ENCODE measurements at places on chromosomes 1 and 21. TPM values are rescaled to one million over a fixed set of nuclear protein-coding genes. Genes with fewer than 3 reads are reported as not detected.

Gene ILDR2
- 15.5 TPM for polyA plus RNA-seq

Gene GCSAML
- polyA plus RNA-seq: 1.5 TPM

Gene MTMR11
- polyA plus RNA-seq: 26.6 TPM

Gene TMEM200B
- polyA plus RNA-seq: 16.1 TPM

Gene PRAMEF8
- polyA plus RNA-seq: not detected

Gene NUP133
- 44.9 TPM for polyA plus RNA-seq

Gene OR6N1
- polyA plus RNA-seq: not detected

Gene EFNA3
- polyA plus RNA-seq: 6.7 TPM

Gene GLIS1
- 3.2 TPM for polyA plus RNA-seq

Gene TRIM46
- polyA plus RNA-seq: 4.0 TPM

Gene ACTA1
- polyA plus RNA-seq: 0.89 TPM

Gene CRYZ
- polyA plus RNA-seq: 146 TPM

Gene HEATR1
- 33.1 TPM for polyA plus RNA-seq

Gene CD53
- 7.9 TPM for polyA plus RNA-seq

Gene DIPK1A
- polyA plus RNA-seq: 9.1 TPM

Gene STUM
- polyA plus RNA-seq: 2.6 TPM

Gene DSTYK
- polyA plus RNA-seq: 20.5 TPM

Gene ANKRD34A
- polyA plus RNA-seq: 0.37 TPM

Gene OR6K3
- 0.08 TPM for polyA plus RNA-seq

Gene FAM151A
- 23.1 TPM for polyA plus RNA-seq

Gene AADACL3
- not detected for polyA plus RNA-seq

Gene OR2AK2
- not detected for polyA plus RNA-seq

Gene KRTAP13-2
- not detected for polyA plus RNA-seq

Gene S100A16
- 91.9 TPM for polyA plus RNA-seq

Gene ANGPTL1
- 5.0 TPM for polyA plus RNA-seq

Gene CFHR1
- 0.14 TPM for polyA plus RNA-seq

Gene GIPC2
- polyA plus RNA-seq: 15.8 TPM

Gene IL6R
- polyA plus RNA-seq: 6.5 TPM

Gene OR10Z1
- polyA plus RNA-seq: 0.01 TPM

Gene RGSL1
- not detected for polyA plus RNA-seq

Gene SIM2
- 33.7 TPM for polyA plus RNA-seq

Gene HTR6
- polyA plus RNA-seq: 2.0 TPM

Gene SYTL1
- polyA plus RNA-seq: 10.2 TPM

Gene BACE2
- 27.5 TPM for polyA plus RNA-seq

Gene TARDBP
- 313 TPM for polyA plus RNA-seq

Gene CFAP141
- polyA plus RNA-seq: not detected

Gene DPT
- polyA plus RNA-seq: 0.12 TPM

Gene A3GALT2
- polyA plus RNA-seq: 0.16 TPM

Gene NEK2
- 22.1 TPM for polyA plus RNA-seq

Gene GRIK1
- polyA plus RNA-seq: 1.5 TPM

Gene LCE1F
- not detected for polyA plus RNA-seq

Gene TSACC
- 0.82 TPM for polyA plus RNA-seq

Gene GSTM1
- polyA plus RNA-seq: 2.9 TPM

Gene NIBAN1
- 3.3 TPM for polyA plus RNA-seq

All from renal cortex interstitium (tissue), 15 donors.